CD4-positive, alpha-beta T cell treated with Interleukin-15 for 4 hours (primary cell): ENCODE measurements at places on chromosomes 13 and 19.

DNA sequence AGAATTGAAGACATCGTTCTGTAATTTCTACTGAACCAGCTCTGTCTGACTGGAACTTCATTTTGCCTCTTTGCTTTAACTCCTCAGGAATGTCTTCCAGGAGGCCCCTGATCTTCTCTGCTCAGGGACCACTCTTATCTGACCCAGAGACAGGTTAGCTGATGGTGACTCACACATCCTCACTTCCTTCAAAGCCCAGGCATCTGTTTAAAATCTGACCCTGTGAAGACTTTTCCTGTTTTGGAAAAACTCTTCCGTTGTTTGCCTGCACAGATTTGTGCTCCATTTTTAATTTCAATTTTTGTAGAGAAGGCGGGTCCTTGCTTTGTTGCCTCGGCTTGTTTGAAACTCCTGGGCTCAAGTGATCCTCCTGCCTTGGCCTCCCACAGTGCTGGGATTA is 1.6 kb downstream of the ARL11 start:
- no peak for DNase-seq

DNA sequence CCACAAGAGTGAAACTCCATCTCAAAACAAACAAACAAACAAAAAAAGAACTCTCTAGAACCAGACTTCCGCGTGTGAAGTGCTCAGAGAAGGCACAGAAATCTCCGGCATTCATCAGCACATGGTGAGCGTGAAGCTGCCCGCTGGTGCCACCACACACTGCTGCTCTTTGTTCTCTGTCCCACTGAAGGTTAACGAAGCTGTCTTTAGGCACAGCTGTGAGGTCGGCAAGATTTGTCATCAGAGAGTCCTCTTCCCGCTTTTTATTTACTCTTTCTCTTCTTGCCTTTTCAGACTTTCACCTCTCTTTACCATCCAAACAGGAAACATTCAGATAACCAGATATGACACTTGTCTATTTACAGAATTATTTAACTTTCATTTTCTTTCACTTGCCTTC is 115.2 kb upstream of the ARGLU1 start:
- no peak for DNase-seq

- DNase-seq: no peak
Measured at GRCh38 chr13:98295371-98295770, 118.3 kb upstream of the RNF113B start.

DNA sequence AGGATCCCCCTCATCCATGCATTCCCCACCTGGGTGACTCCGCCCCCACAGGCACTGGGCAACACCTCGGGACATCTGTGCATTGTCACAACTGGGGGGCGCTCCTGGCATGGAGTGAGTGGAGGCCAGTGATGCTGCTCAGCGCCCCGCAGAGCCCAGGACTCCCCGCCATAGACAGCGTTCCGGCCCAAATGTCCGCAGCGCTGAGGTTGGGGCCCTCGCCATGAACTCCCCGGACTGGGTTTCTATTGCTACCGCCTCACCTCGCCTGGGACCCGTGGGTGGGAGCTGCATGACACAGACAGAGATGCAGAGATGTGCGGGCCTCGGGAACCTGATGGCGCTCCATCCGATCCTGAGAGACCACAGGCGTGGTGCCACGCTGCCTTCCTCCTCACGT is 4.6 kb downstream of the FZR1 start:
- no peak for DNase-seq

DNA sequence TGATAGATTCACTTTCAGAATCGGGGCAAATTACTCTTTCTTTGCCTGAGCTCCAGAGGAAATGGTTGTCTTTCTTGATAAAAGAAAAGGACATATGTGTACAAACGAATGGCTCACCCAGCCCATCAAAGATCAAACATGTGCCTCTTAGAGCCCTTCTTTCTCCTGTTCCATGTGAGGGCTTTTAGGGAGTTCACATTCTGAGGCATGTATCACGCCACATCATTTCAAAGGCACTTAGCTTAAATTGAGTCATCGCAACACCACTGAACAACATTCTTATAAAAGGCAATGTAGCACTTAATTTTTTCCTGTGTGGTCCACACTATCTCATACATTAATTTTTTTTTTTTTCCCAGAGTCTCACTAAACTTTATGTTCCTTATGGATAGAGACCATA is 521.0 kb downstream of the SUCLA2 start:
- DNase-seq: no peak
